Activated CD4-positive, alpha-beta memory T cell treated with anti-CD3 and anti-CD28 coated beads, Interleukin-2, amount 10 ng/mL, durations not matched to agents 7 days and 5 days (primary cell): ENCODE measurements at places on chromosomes 4 and X. TPM values are rescaled to one million over a fixed set of nuclear protein-coding genes. Genes with fewer than 3 reads are reported as not detected.

DNA sequence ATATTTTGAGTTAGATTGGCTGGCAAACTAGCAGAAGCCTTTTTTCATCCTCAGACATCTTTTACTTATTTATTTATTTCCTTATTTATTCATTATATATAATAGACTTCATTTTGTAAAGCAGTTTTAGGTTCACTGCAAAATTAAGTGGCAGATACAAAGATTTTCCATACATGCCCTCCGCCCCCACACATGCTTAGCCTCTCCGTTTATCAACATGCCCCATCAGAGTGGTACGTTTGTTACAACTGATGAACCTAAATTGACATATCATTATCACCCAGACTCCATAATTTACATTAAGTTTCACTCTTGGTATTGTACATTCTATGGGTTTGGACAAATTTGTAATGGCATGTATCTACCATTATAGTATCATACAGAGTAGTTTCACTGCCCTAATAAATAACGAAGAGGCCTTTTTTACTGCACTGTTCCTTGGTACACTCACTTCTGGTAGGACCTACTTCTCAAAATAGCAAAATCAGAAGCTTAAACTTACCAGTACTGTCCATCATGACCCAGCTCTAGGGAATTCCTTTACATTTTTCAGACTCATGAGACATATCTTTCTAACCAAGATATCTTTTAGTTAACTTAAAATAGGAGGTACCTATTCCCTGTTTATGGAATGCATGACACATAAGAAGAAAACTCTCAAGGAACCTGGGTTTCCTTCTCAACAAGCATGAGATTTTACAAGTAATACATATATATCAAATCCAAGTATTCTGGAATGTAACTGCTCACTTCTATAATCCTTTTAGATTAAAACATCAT is 4.8 kb upstream of the TMPRSS11B start:
- DNase-seq: no peak
- H3K4me3 ChIP-seq: no peak overlapping the region
- H3K36me3 ChIP-seq: peaks cover 2% of the 10 kb centered on the region
- peaks cover 9% of the 10 kb centered on the region for H3K4me1 ChIP-seq
- H3K27me3 ChIP-seq: no peaks in the 10 kb centered on the region
- H3K27ac ChIP-seq: no peak overlapping the region

- no peak for DNase-seq
- no peak overlapping the region for H3K27ac ChIP-seq
- peaks cover 8% of the 10 kb centered on the region for H3K27me3 ChIP-seq
These were observed 134.8 kb upstream of the GIMD1 start for GRCh38 chr4:106503116-106504050.

GRCh38 chrX:48531358-48531959 is 8.1 kb upstream of the TBC1D25 start:
- H3K27me3 ChIP-seq: no peaks in the 10 kb centered on the region
- H3K4me1 ChIP-seq: peaks cover 51% of the 10 kb centered on the region
- H3K27ac ChIP-seq: peak overlapping the region; percentile 97
- peaks cover 58% of the 10 kb centered on the region for H3K36me3 ChIP-seq
- H3K4me3 ChIP-seq: peak overlapping the region; percentile 14
- DNase-seq: no peak

GRCh38 chrX:100358766-100359165 is 51.3 kb downstream of the PCDH19 start:
- no peaks in the 10 kb centered on the region for H3K36me3 ChIP-seq
- no peaks in the 10 kb centered on the region for H3K4me1 ChIP-seq
- no peak overlapping the region for H3K4me3 ChIP-seq
- H3K27ac ChIP-seq: no peak overlapping the region

GRCh38 chr4:20354120-20354519 is 102.4 kb downstream of the SLIT2 start:
- no peaks in the 10 kb centered on the region for H3K36me3 ChIP-seq
- H3K4me1 ChIP-seq: no peaks in the 10 kb centered on the region
- H3K27me3 ChIP-seq: no peaks in the 10 kb centered on the region
- DNase-seq: no peak

Gene MAGEE1
- total RNA-seq: 3.1 TPM

Gene MAGEA8
- not detected for total RNA-seq
